Activated CD8-positive, alpha-beta memory T cell treated with anti-CD3 and anti-CD28 coated beads for 48 hours (primary cell): ENCODE measurements at places on chromosomes 3 and 15.

- DNase-seq = no peak
Measured at GRCh38 chr15:98800437-98801233, 152.3 kb downstream of the IGF1R start.

GRCh38 chr3:66502245-66502874 is 1.5 kb upstream of the LRIG1 start:
- DNase-seq = no peak

DNA sequence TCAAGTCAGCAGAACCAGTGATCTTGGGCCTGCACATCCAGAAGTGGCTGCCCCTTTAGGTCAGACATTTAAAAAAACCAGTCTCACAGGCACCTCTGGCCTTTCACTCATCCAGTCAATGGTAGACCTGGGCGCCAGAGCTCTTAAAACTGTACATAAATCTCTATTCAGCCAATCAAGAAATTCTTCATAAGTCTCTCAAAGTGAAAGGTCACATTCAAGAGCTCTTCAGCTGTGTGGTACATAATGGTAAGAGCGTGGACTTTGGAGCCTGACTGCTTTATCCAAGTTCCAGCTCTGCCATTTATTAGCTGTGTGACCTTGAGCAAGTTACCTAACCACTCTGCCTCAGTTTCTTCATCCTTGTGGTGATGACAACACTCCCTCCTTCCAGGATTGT is 22.3 kb upstream of the MORF4L1 start:
- no peak for DNase-seq

DNA sequence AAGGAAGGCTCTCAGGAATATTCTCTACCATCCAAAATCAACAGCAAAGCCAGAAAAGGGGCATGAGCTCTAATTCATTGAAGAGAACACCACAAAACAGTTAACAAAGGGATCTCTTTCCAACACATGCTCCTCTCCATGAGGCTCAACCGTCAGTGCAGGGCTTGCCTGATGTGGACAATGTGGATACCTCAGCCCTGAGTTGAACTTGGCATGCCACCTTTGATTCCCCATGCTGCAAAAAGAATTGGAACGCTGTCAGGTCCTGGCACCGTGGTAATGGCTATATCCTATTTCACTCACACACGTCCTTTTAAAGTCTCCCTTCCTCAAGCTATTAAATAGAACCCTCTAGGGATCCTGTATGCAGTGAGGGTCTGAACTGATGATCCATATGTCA is 30.7 kb upstream of the IP6K2 start:
- no peak for DNase-seq

DNA sequence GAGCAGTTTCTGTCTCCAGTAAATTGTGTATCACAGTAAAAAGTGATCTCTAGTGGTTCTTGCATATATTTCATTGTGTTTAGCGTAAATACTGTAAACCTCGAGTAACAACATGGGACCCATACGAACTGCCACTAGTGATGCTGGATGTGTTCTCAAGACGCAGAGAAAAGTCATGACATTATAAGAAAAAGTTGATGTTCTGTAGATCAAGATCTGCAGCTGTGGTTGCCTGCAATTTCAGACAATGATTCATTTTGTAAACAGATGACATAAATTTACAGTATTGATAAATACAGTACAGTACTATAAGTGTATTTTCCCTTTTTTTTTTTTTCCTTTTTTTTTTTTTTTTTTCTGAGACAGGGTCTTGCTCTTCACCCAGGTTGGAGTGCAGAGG is 100.1 kb downstream of the DPH6 start:
- no peak for DNase-seq

DNA sequence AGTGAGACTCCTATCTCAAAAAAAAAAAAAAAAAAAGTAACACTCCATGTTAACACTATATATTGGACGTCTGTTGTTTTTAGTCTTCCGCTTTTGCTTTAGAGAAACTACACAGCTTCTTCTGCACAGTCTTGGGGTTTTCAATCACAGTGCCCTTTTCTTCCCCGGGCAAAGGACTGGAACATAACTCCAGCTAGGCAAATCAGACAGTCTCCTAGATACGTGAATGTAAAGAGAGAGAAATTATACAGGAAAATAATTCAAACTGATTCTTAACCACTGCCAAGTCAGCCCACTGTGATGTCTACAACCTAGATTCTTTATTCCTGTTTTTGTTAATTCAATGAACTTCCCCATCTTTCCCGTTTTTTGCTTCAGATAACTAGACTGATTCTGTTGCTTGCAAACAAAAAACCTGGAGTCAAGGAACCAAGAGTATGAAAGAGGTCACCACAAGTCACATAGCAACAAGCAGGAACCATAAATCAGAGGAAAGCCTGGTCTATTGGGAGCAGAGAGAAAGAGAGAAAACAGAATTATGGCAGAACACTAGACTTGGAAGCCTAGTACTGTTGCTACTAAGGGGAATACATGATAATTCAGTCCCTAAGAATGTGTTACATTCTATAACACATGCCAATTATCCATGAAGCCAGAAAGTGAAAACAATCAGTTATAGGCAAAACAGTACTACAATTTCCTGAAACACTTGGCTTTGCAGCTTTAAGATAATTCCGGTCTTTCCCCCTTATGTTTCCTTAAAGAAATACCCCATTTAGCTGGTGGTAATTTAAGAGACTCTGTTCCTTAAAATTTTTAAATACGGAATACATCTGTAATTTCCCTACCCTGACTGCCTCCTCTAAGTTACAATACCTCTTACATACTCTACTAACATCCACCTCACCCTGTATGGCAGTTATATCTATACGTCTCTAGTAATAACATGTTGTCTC is 63.1 kb downstream of the TBL1XR1 start:
- no peak for DNase-seq

DNA sequence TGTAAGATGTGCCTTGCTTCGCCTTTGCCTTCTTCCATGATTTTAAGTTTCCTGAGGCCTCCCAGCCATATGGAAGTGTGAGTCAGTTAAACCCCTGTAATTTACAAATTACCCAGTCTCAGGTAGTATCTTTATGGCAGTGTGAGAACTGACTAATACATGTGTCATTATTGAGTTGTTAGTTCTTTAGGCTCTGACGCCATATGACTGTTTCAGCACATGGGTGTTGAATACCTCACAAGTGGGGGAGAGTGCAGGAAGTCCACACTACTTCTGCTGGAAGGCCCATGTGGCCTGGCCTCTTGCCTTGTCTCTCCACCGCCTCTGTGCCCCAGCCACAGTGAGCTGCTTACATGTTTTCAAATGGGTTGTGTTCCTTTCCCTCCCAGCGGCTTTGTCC is 28.5 kb downstream of the MFSD1 start:
- no peak for DNase-seq

DNA sequence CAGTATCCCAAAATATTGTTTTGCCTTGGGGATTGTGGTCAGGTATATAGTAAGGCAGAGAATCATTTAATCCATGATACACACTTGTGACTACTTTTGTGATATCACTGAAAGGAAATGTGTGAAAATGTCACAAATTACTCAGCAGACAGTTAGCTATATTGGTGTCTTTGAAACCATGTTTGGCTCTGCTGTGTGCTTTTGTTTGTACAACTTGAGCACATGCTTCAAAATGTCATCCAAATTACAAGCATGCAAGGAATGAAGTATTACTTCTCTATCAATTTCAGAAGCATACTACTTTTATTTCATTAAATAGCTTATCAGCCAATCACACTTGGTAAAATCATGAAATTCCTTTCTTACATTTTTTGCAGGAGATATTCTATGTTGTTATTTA is 619.0 kb upstream of the AGTR1 start:
- no peak for DNase-seq

GRCh38 chr3:67421912-67422311 is 232.5 kb downstream of the SUCLG2 start:
- DNase-seq = no peak

GRCh38 chr3:37990527-37990926 is at the start of gene VILL:
Gene VILL (plus strand): TSS chr3:37990786. CDS start chr3:37993673, 2,887 bp downstream.
- no peak for DNase-seq

GRCh38 chr3:141452045-141452444 is 34.8 kb upstream of the RASA2 start:
- DNase-seq = no peak

GRCh38 chr3:152961323-152961722 is 126.4 kb downstream of the P2RY1 start:
- DNase-seq = no peak

- no peak for DNase-seq
Measured at GRCh38 chr3:16528106-16528505, 14.6 kb upstream of the RFTN1 start.

- no peak for DNase-seq
Measured at GRCh38 chr3:137763594-137763938, 549 bp upstream of the SOX14 start.

DNA sequence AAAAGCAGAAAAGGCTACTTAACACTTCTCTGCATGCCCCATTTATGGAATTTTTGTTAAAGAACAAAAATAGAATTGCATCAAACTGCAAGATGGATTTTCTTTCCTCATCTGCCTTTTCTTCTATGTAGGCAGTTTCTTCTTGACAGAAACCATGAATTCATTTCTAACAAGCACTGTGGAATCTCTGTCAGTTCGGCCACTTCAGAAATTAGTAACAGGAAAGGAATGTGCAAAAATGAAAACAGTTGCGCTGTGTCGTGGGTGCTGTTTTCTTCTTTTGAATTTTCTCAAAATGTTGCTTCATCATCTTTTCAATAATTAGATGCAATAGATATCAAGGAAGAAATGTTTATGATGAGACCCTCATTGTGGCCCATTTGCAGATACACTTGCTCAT is 151.6 kb downstream of the FOXB1 start:
- no peak for DNase-seq

- no peak for DNase-seq
Measured at GRCh38 chr3:110588906-110589305, 482.7 kb upstream of the NECTIN3 start.

- DNase-seq = no peak
Measured at GRCh38 chr15:100653608-100654007, 51.2 kb downstream of the ASB7 start.

DNA sequence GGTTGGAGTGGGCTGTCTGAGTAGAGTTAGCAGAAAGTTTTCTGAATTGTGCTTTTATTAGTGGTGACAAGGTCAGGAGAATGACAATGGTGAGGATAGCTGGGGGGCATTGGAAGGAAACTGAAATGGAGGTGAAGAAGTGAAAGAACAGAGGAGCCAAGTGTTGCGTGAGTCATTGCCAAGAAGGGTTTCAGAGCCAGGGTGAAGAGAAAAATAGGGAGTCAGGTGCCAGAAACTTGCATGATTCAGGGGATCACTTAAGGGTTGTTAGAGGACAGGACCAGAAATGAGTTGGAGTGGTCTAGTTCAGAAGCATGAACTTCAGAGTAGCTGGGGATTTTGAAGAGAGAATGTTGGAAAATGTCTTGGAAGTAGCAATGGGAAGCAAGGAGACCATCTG is 86.0 kb upstream of the GALNT15 start:
- DNase-seq = no peak

GRCh38 chr3:108106449-108106848 is 15.6 kb upstream of the CD47 start:
- DNase-seq = no peak

DNA sequence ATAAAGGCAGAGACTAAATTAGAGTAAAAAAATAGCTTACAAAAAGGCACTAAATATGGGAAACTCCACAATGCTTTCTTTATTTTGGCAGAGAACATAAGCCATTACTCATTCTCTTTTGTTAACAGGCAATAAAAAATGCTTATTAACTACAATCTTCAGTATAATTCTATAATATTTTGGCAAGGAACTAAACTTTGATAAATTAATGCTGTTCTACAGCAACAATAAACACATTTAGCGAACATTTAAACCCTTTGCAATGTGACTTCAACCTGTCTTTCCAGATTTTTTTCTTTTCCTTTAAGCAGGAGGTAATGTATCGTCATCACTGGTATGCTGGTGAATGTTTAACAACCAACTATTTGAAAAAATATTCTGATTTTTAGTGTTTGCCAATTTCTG is 42.2 kb upstream of the POU1F1 start:
- DNase-seq = no peak

DNA sequence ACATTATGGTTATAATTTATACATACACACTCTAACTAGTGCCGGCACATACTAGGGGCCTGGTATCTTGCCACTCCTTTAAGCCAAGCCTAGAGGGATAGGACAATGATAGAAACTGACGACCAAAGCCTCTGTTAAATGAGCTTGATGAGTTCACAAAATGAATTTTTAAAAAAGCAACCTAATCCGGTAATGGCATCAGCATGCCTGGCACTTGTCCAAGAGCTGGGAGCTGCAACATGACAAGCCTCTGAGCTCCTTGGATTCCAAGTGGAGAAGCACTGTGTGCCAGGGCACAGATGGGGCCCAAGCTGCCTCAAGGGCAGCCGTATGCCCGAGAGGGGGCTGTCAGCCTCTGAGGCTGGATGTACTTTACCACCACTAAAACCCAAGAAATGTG is 9.7 kb downstream of the ETV5 start:
- no peak for DNase-seq

- DNase-seq = no peak
Measured at GRCh38 chr3:177894081-177894728, 642.0 kb upstream of the KCNMB2 start.

DNA sequence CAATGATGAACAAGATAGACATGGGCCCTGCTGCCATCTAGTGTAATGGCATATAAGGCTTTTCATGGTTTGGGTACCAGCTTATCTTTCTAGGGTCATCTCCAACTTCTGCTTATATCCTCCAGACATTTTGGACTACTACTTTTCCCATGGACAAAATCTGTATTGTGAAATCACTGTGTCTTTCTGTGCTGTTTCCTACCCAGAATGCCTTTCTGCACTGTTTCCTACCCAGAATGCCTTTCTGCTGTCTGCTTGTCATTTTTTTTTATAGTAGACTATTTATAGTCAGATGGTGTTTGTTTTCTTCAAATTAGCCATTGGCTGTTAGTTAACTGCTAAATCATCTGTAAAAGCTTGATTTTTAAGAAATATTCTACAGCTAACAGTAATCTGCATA is 20.1 kb downstream of the VPS8 start:
- no peak for DNase-seq

DNA sequence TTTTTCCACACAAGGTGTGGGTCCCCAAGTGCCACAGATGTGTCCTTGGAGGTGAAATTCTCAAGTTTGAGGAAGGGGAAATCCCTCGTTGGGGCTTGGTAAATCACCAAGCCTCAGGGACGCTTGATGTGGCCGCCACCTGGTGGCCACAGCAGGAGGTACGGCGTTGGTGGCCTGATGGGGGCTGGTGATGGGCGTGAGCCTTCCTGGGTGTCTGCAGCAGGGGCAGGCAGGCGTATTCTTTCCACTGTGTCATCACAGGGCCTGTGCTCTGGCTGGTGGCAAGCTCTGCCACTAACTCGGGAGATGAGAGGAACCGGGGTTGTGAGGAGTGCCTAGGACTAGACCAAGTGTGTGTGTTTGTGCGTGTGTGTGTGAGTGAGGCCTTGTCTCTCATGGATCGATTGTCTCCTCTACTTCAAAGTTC is 4.2 kb downstream of the ACOX2 start:
- peak; percentile 74 for DNase-seq

- DNase-seq = no peak
Measured at GRCh38 chr3:150761831-150762661, 923 bp downstream of the SIAH2 start.

DNA sequence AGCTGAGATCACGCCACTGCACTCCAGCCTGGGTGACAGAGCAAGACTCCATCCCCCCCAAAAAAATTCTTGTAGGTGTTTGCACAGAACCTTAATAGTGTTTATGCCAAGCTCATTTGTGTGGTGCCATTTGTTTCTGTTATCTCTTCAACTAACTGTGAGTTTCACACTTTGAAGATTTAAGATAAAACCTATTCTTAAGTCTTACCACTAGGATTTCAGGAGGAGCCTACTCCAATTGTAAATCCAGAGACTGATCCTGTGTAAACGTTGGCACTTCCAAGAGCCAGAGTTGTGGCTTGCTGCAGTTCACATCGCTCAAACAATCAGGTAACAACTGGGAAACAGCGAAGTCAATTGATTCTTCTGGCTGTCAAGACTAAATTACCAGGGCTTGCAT is 242.4 kb upstream of the SATB1 start:
- no peak for DNase-seq
